ENCODE measurements at places on chromosomes 3 and 15.

DNA sequence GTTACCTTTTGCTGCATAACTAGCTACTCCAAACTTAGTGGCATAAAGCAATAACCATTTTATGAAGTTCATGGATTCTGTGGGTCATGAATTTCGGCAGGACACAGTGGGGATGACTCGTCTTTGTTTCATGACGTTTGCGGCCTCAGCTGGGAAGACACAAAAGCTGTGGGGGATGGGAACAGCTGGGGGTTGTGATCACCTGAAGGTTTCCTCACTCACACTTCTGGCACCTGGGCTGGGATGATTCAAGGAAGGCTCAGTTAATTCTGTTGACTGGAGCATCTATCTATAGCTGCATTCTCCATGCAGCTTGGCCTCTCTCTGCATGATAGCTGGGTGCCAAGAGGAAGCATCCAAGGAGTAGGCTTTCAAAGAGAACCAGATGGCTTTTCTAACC is 332.8 kb downstream of the ULK4 start:
- no peak for DNase-seq

DNA sequence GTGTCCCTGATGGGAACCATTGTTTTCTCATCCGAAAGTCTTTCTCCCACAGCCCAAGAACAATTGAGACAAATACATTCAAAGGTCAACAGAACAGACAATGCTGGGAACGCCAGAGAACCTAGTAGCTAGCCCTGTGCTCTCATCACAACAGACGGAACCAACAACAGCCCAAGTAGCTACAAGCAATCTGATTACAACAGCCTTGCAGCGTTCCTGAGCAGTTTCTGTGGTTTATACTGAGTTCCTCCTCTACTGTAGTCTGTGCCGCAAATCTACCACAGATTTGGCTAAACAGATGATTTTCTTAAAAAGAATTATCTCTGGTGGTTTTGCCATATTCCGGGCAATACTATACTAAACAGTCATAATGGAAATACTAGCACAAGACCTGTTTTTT is 435.6 kb downstream of the MECOM start:
- DNase-seq, result no peak

GRCh38 chr3:174685796-174686195 is 173.3 kb upstream of the NAALADL2 start:
- no peak for DNase-seq

DNA sequence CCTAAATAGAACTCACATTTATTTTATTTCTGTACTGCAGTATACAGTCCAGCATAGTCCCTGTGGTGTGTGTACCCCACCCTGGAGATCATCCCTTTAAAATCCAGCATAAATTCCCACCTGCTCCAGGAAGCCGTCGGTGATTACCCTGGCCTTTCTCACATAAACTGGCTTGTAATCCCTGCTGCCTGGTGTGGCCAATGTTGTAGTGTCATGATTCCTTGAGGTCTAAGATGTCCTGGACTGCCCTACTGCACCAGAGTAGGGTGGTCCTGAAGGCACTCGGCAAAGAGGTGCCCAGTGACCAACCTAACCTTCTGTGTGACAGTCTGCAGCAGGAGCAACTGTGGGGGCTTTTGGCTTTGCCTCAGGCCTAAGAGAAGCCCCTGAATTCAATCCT is 58.9 kb downstream of the ITGA11 start:
- no peak for DNase-seq

GRCh38 chr3:53845103-53845880 is 927 bp downstream of the CHDH start:
- peak; percentile 11 for DNase-seq

DNA sequence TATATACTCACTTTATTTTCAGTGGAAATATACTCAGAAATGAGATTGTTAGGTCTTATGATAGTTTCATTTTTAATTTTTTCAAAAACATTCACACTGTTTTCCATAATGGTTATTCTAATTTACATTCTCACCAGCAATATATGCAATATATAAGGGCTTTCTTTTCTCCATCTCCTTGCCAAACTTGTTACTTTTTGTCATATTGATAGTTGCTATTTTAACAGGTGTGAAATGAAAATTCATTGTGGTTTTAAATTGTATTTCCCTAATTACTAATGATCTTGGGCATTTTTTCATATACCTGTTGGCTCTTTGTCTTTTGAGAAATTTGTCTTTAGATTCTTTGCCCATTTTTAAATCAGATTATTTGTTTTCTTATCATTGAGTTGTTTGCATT is 325.2 kb downstream of the DIPK2A start:
- no peak for DNase-seq

GRCh38 chr3:30286007-30286669 is 320.3 kb upstream of the TGFBR2 start:
- DNase-seq, result peak; percentile 37

DNA sequence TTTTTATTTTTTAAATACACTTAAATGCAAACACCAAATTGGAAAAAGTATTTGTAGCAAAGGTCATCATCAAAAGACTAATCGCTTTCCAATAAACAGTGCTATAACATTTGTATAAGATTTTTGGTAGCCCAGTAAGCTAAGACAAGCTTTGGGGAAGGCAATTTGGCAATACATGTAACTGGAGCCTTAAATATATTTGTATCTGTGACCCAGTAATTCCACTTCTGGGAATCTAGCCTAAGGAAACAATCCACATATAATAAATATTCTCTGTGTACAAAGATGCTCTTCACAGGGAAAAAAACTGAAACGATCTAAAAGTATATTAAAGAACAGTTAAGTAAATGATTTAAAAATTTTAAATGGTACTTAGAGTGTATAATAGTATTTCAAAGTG is 65.5 kb upstream of the TJP1 start:
- DNase-seq, result no peak

GRCh38 chr15:82698711-82699345 is 10.8 kb downstream of the AP3B2 start:
- no peak for DNase-seq

DNA sequence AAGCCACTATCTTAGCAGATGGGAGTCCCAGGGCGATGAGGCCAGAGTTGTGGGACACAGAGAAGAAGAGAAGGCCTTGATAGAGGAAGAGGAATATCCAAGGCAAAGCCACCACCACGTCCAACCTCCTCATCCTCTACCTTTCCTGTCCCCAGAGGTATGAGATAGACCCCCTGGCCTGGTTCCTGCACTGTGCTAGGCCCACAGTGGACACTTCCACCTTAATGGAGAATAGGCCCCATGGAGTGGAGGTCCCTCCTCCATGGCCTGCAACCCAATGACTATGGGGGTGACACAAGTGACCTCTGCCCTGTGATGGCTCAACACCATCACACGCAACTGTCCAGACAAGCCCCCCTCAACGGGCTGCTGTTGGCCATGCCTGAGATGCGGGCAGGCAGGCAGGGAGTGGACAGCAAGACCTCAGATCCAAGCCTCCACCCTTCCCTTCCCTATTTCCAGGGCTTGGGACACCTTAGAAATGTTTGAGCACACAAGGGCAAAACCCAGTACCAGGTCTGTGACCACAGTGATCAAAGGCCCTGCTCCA is 36.8 kb downstream of the GRAMD2A start:
- DNase-seq, result no peak

GRCh38 chr3:81530180-81530939 is 231.1 kb downstream of the GBE1 start:
- DNase-seq, result no peak

- no peak for DNase-seq
These were observed 641 bp downstream of the TRAT1 start for GRCh38 chr3:108823227-108823626.

DNA sequence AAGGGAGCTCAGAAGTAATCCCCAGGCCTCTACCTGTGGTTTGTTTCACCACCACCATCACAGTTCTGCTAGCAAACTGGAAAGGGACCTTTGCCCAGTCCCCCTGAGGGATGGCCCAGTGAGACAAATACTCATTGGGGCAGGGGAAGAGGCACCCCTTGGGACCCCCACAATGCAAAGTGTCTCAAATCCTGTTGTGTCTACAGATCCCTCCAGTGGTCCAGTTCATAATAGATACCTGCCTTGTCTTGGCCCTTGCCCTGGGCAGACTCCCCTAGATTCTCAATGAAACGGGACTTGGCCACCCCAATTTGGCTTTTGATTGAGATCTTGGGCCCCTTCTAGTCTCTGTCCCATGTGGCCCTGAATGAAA is 43.8 kb upstream of the RAB6B start:
- no peak for DNase-seq

DNA sequence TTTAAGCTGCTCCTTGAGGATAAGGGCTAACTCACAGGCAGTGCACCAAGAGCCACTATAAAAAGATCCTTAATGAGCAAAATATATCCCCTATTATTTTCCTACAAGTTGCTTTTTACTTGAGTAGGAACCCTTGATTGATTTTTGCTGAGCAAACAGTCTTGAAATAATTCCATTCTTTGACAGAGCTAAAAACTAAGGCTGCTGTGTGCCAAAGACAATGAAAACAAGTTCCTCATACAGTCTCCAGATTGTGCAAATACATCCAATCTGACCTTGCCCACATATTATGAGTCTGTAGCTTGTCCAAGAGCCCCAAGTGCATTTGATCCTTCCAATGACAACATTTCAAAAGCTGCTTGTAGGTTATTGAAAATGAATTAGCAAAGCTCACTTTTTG is 15.0 kb downstream of the PRKAR2A start:
- no peak for DNase-seq

DNA sequence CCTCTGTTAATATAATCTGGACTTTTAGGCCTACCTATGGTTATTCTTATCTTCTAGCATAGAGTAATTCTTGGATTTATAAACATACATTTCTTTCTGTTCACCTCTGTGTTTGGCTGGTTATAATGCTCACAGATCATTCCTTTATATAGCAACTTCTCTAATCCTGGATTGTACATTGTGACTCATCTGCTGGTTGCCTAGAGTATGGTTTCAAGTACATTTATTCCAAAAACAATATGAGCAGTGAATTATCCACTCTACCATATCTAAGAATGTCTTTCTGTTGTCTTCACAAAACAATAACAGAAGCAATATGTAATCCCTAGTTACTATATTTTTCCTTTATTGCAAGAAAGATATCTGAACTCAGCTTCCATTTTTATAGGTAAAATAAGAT is 35.3 kb downstream of the FSIP1 start:
- DNase-seq, result no peak

DNA sequence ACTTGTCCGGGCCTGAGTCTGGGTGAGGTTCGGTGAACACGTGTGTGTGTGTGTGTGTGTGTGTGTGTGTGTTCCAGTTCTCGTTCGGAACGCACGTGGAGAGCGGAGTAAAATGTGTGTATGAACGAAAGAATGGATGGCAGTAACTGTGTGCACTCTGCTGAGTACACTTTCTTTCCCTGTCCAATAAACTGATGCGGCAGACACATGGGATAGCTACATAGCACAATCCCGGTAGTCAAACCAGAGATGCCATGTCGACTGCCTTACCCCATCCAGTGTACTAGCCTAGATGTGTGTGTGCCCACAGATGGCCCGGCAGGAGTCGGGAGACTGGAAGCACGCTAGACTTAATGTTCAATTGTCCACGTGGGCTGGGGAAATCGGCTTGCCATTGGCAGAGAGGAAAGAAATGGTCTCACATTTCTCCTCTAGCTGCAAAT is 507 bp upstream of the GOLIM4 start:
- peak; percentile 1 for DNase-seq

GRCh38 chr3:103337179-103337845 is 902.5 kb downstream of the ZPLD1 start:
- no peak for DNase-seq

GRCh38 chr3:4523710-4524698 is 30.9 kb downstream of the ITPR1 start:
- DNase-seq, result no peak

DNA sequence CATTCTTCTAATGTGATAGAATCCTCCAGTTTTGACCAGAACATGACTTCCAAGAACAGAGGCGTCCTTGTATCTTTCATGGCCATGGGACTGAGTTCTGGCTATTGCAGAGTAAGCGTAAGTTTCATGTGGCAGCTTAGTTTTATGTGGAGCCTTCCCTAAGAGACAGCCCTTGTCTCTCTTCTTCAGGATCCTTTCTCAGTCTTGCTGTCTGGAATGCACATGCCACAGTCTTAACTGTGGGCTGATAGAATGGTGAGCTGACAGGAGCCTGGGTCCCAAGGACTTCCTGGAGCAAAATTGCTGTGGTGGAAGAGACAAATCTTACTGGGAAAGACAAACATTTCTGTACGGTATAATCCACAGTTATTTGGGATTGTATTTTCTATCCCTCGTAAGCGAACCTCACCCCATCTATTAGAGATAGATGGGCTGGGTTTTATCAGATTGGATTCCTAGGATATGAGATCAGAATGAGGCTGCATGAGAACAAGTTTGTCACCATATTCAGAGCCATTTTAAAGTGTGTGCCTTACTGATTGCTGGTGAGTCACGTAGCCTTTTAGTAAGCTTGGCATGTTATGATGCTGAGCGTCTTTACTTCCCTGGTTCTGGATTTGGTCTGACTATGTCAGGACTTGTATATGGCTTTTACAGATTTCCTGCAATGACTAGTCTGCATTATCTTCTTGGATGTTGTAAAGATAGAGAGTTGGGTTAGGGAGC is 32.8 kb downstream of the CDIN1 start:
- no peak for DNase-seq

DNA sequence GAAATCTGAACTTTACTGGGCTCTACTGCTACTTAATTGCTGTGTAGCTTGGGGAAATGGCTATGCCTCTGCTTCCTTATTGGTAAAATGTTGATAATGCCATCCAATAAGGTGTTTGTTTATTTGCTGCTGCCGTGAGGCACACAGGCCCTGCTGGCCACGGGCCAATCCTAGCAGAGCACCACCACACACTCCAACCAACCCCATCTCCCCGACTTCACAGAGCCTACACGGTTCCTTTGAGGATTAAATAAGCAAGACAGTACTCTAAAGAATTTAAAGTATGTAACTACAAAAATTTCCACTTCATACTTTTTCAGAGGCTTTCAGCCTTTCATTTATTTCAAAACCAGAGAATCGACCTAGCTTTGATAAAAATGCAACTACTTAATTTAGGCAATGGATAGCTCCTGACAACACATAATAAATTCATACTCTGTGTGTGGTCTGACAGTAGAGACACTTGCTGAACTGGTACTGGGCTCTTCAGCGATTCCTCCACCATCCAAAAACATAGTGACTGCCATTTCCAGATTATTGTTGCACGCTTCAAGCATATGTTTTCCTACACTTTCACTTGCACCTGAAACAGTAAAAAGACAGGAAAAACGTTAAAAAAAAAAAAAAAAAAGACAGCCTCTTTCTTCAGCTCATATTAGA is 25.3 kb downstream of the UBXN7 start:
- no peak for DNase-seq

- no peak for DNase-seq
These were observed 27.9 kb downstream of the SOX2 start for GRCh38 chr3:181739628-181740027.

GRCh38 chr15:80549654-80550053 is 145.5 kb upstream of the ABHD17C start:
- DNase-seq, result no peak
